ENCODE measurements at places on chromosomes 2 and 18.

DNA sequence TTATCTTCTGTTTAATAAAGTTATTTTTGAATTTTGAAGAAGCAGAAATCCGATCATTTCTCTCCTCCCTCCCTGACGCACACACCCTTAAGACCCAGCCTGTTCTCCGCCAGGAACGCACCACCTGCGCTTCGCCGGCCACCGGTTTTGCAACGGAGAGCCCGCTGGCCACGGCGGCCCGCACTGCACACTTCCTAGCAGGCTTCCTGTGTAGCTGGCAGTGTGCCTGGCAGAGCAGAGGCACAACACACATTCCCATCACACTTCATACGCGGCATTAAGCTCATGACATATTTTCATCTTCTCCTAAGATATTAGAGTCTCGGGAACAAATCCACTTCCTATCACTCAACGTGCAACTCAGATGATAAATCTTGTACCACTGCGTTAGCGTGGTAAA, 148.0 kb downstream of the HDAC4 start:
- DNase-seq: no peak

DNA sequence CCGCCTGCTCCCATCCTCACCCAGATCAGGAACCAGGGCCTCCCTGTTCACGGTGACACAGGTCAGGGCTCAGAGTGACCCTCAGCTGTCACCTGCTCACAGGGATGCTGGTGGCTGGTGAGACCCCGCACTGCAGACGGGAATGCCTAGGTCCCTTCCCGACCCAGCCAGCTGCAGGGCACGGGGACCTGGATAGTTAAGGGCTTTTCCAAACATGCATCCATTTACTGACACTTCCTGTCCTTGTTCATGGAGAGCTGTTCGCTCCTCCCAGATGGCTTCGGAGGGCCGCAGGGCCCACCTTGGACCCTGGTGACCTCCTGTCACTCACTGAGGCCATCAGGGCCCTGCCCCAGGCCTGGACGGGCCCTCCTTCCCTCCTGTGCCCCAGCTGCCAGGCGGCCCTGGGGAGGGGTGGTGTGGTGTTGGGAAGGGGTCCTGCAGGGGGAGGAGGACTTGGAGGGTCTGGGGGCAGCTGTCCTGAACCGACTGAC, 31.7 kb downstream of the GPC1 start:
- no peak for DNase-seq

- DNase-seq: no peak
Observed at GRCh38 chr2:119455066-119455718, 23.5 kb downstream of the TMEM37 start.

DNA sequence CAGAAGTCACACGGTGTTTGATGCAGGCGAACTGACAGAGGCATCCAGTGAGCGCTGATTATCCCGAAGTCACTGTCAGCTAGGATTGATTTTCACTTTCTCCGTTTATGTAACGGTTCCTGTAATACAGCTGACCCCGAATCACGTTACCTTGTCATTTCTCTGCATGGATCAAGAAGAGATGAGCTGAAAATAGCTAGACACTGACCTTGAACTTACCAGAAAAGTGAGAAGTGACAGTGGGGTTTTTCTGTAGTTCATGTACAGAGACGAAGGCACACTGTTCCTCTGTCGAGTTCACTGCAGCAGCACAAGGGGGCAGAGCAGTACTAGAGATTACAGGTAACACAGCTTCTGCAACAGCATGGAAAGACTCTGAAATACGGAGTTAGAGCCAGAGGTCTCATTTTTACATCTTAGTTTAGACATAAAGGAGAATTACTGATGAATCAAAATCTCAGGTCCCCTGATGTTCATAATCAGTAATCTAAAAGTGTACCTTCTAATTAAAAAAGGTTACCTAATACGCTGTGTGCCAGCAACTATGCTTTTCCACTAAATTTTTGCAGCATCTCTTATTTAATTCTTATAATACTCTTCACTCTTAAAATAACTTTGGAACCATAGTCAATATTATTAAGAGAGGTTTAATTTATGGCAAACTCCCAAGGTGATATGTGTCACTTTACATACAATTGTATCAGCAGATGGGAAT, 33.1 kb downstream of the ARHGAP15 start:
- no peak for DNase-seq

DNA sequence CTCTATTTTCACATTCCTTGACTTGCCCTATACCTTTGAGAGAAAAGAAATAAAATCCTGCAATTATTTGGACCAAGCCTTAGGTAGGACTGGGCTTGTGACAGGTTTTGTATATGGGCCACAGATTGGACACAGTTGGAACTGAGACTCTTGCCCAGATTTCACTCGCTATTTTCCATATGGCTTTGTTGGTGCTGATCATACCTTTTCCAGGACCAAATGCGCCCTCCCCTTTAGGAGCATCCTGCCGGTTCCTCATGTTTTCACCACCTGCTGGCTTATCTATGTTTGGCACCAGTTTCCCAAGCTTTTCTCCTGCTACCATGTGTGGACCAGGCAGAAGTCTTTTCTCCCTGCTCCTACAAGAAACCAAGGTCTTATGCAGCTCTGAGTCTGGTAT, 494.9 kb downstream of the EPHA4 start:
- no peak for DNase-seq

DNA sequence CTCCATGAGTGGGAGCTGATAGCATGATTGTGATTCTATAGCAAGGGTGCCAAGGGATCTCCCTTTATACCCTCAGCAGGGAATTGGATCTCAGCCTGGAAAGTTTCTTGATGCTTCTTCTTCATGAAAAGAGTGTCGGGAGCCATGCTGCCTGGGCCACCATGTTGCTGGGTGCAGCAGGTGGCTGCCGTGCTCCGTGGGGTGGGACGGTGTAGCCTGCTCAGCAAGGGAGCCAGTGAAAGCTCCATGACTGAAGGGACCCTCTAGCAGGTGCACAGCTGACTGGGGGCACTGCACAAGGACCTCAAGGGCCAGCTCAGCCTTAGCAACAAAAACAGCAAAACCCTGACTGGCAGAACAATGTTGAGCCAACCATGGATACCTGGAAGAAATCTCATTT, 368.9 kb upstream of the HS6ST1 start:
- DNase-seq: no peak

DNA sequence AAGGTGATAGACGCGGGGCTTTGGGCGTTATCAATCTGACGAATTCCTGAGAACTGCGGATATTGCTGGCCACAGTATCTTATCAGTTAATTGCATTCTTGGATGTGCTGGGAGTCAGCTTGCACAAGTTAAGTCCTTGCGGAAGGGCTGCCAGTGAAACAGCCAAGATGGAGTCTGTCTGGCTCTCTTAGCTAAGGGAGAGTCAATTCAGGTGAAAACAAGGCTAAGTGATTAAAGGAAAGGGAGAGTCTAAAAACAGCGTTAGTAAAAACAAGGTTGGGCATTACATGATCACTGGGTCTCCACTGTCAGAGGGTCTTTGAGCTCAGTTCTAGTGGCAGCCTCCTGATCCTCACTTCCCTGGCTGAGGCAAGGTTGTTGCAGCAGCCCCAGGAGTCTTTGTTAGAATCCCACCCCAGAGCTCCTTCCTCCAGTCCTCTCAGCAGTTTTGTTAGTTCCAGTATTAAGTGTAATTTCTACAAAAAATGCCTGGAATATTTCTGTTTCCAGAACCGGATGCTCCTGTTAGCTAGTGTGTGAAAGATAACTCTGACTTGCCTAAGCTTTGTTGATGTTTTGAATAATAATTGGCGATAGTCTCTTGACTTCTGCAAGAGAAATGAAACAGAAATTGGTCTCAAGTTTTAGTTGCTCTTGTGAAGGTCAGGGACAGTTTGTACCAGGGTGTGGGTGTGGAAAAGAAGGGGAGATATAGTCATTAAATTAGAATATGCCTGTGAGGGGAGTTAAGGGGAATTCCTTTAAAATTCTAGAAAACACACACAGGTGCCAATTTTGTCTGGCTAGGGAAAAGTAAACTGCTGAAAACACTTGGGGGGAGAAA, 10.6 kb downstream of the CFLAR start:
- no peak for DNase-seq

DNA sequence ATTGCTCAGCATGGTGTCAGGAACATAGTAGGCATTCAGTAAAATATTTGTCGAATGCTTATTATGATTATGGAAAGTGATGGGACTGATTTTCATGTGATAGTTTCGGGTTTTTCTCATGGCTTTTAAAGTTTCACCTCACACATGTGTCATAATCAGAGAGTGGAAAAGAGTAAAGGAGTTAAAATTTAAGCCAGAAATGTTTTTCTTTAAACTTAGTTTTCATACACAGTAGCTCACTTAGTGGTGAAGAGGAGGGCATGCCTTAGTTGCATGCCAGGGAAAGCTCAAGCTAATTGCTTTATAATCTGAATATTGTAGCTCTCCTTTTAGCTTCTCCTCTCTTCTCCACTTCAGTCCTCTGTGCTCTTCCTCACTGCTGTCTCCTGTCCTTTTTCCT, 38.0 kb downstream of the EHBP1 start:
- DNase-seq: no peak

Measured in Jurkat, Clone E6-1 (cell line).